ENCODE measurements at places on chromosomes 2 and 18.
A peak's percentile ranks its signal among the peaks of the same experiment; 100 is the strongest.

- DNase-seq: no peak
Measured at GRCh38 chr2:110662560-110662959, 15.3 kb downstream of the BUB1 start.

DNA sequence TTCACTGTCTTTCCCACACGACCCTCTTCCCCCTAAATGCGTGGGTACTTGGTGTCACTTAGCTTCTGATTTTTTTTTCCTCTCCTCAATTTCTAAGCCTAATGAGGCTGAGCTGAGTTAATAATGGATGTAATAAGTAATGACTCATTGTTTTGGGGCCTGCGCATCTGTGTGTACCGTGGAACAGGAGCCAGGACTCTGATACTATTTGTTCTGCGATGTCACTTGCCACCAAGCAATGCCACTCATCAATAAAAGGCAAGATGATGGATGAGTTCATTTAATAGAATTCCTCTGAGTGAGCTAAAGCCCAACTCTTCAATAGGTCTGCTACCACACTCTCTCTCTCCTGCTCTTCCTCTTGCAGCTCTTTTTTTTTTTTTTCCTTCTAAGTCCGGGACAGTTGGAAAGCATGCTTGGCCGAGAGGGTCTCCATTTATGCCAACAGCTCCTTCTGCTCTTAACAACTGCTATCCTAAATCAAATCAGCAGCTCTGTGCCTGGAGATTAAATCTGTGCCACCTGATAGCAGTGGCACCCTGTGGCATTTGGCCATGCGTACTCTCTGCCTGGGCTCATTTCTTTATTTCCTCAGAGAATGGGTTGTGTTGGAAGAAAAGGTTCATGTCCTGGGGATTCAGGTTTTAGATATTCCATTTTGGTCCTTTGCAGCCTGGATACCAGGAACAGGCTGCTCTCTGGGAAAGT lies 1284.2 kb upstream of the PIK3C3 start:
- DNase-seq: no peak

GRCh38 chr18:50080932-50081560 lies 113.9 kb downstream of the MYO5B start:
- DNase-seq: peak; percentile 58

GRCh38 chr2:171792886-171793580 lies 101.0 kb downstream of the SLC25A12 start:
- no peak for DNase-seq

DNA sequence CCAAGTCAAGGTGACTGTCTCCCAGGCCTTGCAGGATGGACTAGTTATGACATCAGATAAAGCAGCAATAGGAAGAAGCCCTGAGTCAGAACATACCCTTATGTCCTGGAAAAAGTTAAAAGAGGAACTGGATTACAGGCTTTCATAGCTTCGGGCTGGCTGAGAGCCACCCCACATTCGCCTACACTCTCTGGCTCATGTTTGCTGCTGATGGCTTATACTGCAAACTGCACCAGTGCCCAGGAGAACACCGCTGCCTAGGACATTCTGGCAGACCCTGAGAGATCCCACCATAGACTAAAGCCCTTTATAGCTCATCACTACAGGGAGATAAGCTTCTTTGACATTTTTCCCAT lies 20.3 kb downstream of the SLC8A1 start:
- peak; percentile 26 for DNase-seq

GRCh38 chr2:17171446-17172049 lies 346.7 kb downstream of the RAD51AP2 start:
- DNase-seq: peak; percentile 50

DNA sequence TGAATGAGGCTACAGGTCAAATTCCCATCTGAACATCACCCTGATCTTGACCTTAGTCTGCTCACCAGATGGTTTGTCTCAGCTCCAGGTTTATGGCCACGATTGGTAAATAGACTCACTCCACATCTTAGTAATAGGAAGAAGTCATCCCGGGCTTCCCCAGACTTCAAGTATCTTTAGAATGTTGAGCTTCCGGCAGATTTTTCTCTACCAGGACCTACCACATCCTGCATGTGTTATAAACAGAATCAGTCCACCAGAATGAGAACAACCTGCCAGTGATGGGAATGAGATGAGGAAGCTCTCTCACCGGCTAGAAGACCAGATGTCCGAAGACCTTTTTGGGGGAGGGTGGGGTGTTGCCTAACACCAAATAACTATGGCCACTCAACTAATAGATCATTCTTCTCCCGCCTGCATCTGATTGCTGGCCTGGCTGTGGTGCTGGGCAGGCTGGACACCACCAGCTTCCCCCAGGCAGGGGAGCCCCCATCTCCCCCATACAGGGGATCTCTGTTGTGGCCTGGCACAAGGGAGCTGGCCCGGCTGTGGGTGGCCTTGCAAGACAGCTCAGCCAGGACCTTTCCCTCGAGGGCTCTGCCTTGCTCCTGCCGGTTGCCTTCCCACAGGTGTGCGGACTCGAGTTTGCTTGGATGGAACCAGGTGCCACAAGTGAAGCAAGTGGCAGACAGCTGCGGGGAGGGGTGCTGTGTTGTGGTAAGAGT lies 88.5 kb downstream of the SH3RF3 start:
- DNase-seq: no peak

DNA sequence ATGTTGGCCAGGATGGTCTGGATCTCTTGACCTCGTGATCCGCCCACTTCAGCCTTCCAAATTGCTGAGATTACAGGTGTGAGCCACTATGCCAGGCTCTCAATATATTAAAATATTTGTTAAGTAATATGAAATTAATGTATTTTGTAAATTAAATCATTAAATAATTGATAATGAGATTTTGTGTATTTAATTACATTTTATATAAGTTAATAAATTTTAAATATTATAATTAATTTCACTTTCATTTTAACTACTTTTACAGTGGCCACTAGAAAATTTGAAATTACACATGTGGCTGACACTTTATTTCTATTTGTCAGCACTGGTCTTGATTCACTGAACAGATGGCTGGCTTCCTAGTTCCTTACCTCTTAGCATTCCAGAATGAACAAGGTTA lies 102.6 kb downstream of the DPP10 start:
- no peak for DNase-seq

- DNase-seq: no peak
Measured at GRCh38 chr2:66431274-66431642, 3.7 kb upstream of the MEIS1 start.

- DNase-seq: no peak
Measured at GRCh38 chr2:134399096-134399495, 145.2 kb downstream of the MGAT5 start.

DNA sequence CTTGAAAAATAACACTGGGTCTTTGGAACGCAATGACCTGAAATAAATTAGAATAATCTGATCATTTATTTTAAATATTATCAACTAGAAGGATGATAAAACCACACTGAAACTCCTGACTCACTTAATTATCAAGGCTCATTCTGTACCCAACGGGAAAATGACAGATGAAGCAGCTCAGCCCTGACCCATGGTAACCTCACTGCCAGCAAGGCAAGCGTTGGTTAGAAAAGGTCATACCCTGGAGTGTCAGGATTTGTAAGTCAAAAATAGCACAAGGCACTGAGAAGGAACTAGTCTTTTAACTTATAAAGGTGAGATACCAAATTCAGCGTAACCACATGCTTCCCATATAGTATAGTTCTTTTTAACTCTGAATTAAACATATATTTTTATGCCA lies 277.5 kb downstream of the ETAA1 start:
- no peak for DNase-seq

- peak; percentile 65 for DNase-seq
Measured at GRCh38 chr18:44715245-44715644, 34.6 kb downstream of the SETBP1 start.

- no peak for DNase-seq
Measured at GRCh38 chr2:212254339-212254738, 284.3 kb downstream of the ERBB4 start.

DNA sequence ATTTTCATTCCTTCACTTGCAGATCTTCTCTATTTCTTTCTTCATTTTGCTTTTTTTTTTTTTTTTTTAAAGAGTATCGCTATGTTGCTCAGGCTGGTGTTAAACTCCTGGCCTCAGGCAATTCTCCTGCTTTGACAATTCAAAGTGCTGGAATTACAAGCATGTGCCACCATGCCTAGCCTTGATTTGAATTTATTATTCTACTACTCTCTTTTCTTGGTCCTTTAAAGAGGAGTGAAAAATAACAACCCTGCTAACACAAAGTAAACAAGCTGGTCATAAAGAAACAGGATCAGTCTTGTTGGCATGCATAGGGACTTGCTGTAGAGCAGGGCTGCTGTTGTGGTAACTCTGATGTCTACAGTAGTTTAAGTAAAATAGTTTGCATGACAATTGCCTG lies 1615.3 kb upstream of the ZEB2 start:
- DNase-seq: no peak

DNA sequence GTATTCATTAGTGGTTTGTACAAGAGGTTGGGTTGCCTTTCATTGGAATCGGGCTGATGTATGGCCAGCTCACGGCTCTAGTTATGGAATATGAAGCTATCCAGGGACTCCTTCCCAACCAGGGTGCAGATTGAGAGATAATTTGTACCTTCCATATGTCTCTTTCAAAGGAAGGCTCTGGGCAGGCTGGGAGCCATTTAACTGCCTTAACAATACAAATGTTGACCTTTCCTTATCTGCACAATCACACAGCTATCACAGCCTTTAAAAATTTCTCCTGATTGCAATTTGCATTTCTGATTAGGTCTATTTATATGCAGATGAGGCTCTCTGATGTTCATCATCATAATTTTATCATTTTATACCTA lies 58.7 kb downstream of the MYO3B start:
- DNase-seq: no peak

DNA sequence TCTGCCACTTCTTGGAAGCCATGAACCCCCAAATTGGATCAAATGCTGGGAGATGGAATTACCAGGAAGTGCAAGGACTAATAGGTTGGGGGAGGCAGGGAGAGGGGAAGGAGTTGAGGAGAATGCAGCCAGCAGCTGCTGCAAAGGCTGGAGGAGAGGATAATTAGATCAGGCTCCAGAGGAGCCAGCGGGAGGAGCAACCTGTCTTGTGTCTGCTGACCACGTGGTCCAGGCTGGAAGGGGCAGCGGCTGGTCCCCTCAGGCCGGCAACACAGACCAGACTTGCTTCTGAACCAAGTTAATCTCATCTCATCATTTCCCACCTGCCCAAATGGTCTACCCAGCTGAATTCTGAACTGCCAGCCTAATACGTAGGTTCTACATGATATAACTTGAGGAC lies 68.3 kb downstream of the MRO start:
- no peak for DNase-seq

DNA sequence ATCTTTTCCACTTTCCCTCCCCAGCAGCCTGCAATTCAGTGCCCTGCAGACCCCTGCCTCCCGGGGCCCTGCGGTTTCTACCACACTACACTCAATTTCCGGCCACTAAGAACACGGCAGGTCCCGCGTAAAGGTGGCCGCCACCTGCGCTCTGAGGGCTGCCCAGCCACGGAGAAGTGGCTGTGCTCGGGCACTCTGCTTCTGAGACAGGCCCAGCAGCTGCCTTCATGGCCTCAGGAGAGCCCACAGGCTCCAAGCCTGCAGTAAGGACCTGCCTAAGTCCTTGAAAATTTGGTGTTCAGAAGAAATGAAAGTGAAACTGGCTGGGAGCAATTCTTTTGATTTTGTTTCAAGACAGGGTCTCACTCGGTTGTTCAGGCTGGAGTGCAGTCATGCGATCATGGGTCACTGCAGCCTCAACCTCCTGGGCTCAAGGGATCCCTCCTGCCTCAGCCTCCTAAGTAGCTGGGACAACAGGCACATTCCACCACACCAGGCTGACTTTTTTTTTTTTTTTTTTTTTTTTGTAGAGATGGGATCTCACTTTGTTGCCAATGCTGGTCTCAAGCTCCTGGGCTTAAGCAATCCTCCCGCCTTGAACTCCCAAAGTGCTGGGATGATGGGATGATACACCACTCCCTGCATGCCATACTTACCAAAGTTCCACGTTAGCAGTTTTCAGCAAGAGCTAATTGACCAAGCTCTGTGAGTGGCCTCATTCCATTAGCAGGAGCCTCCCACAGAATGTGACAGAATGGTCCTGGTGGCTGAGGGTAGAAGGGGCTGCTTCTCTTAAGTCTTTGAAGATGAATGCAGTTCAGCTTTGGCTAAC lies 14.6 kb upstream of the ALPP start:
- no peak for DNase-seq

DNA sequence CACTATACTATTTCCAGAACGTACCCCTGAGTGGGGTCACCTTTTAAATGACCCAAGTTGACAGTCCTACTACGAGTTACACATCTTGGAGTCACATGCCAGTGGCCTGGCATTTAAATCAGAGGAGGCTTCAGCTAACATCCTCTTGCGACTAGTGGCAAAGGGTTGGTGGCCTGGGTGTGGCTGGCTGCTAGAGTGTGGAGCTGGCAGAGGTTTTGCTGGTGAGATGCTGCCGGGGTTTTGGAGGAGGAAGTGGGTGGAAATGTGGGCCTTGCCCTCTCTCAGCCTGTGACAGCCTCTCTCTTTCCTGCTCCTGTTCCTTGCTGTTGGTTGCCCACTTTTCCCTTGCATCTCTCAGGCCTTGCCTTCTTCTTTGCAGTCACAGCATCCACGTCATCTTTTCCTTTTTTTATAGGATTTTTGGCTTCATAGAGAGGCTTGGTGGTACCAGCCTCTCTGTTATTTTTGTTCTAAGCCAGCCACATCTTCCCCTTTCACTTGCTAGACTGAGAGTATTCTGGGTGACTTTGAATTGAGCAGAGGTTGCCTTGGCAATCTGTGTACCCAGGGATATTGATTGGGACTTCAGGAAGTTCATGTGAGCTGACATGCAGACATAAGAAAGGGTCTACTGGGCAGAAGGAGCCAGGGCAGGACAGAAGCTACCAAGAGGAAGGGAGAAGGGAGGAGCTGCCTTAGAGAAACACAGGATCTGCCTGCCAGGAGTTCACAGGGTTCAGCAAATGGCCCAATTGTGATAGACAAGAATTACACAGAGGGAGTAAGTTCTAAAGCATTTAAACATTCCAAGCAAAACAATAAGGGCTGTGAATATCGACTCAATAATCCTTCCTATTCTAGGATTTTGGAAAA lies 55.4 kb downstream of the CDC42EP3 start:
- no peak for DNase-seq

GRCh38 chr2:240648650-240649275 lies 23.5 kb downstream of the GPR35 start:
- DNase-seq: peak; percentile 1

DNA sequence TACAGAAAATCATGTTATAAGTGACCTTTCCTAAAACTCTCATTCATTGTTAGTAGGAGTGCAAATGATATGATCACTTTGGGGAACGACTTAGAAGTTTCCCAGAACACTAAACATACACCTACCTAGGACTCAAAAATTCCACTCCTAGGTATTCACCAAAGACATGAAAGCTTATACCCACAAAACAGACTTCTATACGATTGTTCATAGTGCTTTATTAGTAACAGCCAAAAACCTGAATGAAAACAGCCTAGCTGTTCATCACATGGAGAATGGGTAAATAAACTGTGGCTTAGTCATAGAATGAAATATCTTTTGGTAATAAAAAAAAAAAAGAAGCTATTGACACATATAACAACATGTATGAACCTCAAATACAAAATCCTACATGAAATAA lies 8.8 kb downstream of the NOL10 start:
- DNase-seq: no peak
